ENCODE measurements at places on chromosomes 2 and 18.

- no peak for DNase-seq
Measured at GRCh38 chr2:180655393-180655792, 325.0 kb upstream of the UBE2E3 start.

DNA sequence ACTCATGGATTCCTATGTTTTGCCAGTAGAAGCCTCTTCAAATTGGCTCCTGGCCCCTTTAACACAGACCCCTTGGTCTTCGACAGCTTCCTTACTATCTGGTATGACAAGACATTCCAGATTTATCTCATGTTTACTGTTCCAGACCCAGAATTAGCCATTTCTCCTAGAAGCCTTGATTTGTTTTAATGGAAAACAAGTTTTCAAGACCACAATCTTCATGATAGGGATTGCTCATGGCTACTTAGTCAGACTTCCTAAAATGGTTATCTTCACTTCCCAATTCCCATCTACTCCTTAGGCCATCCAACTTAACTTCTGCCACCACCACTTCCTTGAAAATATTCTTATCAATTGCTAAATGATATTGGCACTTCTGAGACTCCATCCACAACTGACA lies 63.2 kb downstream of the TTC32 start:
- no peak for DNase-seq

- no peak for DNase-seq
Measured at GRCh38 chr2:12035029-12035720, 288.7 kb downstream of the LPIN1 start.

- no peak for DNase-seq
Measured at GRCh38 chr2:54598347-54599325, 124.8 kb upstream of the EML6 start.

- no peak for DNase-seq
Measured at GRCh38 chr2:218285604-218286003, 6.7 kb downstream of the TMBIM1 start.

DNA sequence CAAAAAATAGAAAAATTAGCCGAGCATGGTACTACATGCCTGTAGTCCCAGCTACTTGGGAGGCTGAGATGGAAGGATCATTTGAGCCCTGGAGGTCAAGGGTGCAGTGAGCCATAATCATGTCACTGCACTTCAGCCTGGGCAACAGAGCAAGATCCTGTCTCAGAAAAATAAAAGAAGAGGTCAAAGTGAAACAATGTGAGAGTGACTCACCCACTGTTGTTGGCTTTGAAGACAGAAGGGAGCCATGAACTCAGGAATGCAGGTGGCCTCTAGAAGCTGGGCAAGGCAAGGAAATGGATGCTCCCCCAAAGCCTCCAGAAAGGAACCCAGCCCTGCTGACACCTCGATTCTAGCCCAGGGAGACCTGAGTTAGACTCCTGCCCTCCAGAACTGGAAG lies 3.7 kb upstream of the TMEM214 start:
- no peak for DNase-seq

- no peak for DNase-seq
Measured at GRCh38 chr2:64134813-64135212, 9.4 kb downstream of the PELI1 start.

GRCh38 chr2:71045865-71046548 lies 22.4 kb upstream of the NAGK start:
- no peak for DNase-seq

DNA sequence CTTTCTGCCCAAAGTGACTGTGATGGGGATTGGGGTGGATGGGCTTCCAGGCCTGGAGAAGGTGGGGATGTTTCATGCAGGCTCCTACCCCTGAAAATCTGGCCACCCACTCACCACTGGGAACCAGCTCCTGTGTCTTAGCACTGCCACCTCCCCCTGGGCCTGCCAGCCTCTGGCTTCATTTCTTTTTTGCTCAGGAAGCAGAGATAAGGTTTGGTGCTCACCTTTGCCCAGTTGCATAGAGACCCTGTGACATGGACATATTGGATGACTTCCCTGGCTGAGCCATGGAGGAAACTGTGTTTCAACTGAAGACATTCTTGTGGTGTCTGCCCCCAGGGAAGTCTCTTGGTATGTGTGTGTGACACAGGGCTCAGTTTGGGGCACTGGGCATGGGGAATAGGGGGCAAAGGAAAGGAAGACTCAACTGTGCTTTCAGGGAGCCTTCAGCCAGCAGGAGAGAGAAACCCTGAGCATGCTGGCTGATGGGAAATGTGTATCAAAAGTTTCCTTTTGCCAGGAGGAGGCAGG lies 16.7 kb downstream of the CTIF start:
- no peak for DNase-seq

DNA sequence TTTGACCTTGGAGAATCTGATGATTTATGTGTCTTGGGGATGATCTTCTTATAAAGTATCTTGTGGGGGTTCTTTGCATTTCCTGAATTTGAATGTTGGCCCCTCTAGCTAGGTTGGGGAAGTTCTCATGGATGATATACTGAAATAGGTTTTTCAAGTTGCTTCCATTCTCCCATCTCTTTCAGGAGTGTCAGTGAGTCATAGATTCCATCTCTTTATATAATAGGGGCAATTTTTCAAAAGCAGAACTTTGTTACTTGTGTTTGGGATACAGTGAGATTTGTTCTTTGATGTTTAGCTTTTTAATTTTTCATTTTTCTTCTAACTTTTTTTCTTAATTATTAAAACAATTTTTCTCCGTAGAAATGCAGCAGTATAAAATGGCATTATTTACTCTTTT lies 19.4 kb downstream of the TMEM87B start:
- no peak for DNase-seq

GRCh38 chr18:39365836-39366485 lies 1800.4 kb upstream of the CELF4 start:
- DNase-seq: no peak

DNA sequence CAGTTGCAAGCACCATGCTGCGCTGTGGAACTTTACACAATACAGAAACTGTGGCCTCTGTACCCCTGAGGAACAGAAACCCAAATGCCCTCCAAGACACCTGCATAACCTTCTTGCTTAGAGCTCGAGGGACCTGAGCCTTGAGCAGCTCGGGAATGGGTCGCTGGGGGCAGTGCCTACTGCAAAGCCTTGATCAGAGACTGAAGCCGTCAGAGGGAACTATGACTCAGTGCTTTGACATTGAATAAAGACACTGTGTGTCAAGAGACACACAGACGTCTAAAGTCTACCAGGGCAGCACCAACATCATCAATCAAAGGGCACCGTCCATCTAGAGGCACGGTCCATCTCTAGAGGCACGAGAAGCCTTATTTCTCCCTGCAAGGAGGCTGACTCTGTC lies 30.6 kb downstream of the GPR45 start:
- no peak for DNase-seq

- no peak for DNase-seq
Measured at GRCh38 chr2:64439194-64439593, 14.8 kb upstream of the LGALSL start.

DNA sequence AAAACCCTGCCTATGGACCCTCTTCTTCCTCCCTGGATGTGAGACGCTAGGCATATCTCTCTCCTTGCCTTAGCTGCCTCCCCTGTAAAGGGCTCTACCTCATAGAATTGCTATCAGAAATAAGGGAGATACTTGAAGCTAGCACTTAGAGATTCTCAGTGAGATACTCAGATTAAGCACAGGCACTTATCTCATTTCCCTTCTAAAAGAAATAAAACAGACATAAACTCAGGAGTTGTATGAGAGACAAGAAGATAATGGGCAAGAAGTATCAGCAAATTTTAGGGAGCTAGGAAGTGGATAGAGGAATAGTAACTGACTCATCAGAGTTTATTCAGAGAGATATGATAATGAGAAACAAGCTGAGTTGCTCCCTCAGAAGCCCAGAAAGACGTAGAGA lies 131.0 kb downstream of the SP3 start:
- no peak for DNase-seq

GRCh38 chr2:118994778-118995177 lies 52.8 kb downstream of the MARCO start:
- no peak for DNase-seq

DNA sequence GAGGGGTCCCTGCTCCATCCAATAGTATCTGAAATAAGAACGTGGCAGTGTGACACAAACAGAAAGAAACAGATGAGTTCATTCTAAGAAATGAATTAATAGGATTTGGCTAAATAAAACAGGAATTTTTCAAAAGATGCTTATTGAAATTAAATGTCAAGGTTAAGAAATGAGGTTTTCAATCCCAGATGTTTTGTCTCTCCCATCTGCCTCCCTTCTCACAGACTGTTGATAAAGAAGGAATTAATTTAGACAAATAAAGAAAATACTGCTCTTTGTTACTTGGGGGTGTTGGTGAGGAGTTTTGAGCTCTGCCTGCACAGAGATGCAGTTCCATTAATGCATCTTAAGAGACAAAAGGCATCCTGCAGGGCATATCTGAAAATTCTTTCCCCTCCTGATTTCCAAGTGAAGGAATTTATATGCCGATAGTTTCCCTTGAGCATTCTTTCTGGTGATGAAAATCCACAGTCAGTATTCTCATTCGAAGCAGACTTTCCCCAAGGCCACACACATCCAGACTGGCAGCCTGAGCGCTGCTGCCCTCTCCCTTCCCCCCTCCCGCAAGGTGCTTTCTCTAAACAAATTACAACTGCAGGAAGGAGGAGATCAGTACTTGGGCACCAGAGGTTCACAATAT lies 385.4 kb upstream of the RND3 start:
- DNase-seq: no peak

- no peak for DNase-seq
Measured at GRCh38 chr18:69974365-69974764, 26.7 kb upstream of the CD226 start.

GRCh38 chr2:186195696-186196095 lies 290.4 kb upstream of the ZC3H15 start:
- no peak for DNase-seq

DNA sequence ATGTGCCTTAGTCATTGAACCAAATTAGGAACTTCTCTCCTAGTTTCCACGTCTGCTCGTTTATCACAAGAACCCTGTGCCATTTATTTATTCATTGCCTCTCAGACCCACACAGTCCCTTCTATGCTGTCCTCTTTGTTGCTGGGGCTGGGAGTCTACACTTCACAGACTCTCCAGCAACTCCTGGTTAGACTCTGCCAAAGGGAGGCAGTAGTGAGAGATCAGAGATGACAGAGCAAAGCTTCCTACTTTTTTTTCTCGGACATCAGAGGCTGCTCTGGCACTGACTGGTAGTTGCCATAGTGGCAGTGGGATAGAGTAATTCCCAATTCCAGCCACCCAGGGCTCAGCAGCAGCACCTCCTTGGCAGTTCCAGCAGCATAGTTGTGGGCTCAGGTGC lies 277.5 kb downstream of the BCL11A start:
- DNase-seq: no peak

DNA sequence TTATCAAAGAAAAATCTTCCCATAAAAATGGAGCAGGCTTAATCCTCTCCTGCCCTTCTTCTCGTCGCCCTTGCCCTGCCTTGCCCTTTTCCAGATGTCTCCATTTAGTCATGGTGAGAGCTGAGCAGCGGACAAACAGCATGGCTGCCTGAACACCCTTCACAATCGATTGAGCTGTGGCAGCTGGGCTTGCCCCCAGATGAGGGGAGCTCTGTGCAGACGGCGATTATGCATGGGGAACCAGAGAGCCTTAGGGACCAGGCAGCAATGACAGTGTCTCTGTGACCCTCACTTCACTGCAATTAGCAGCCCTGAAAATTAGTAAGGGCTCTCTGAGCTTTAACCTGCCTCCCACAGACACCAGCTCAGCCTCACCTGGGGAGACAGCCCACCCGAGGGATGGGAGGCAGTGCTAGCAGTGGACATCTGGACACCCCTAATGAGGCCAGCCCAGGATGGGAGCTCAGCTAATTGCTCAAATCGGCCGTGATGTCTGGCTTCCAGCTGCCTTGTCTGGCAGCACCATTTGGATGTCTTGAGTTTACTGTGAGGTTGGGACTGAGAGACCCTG lies 365.7 kb downstream of the TNS1 start:
- DNase-seq: no peak

DNA sequence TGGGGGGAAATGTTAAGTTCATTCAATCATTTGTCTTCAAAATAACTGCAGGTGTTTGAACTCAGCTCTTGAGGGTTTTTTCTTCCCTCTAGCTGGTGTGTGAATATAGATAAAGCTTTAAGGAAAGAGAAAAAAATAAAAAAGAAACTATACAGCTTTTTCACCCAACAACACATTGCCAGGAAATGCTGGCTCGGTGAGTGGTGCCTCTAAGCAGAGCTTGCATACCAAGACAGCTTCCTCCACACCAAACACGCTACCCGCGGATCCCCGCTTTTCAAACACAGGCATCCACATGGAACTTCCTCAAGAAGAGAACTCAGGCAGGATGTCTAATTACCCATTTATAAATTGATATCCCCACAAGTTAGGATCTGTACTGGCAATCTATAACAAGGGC lies 69.8 kb upstream of the TANK start:
- DNase-seq: no peak

DNA sequence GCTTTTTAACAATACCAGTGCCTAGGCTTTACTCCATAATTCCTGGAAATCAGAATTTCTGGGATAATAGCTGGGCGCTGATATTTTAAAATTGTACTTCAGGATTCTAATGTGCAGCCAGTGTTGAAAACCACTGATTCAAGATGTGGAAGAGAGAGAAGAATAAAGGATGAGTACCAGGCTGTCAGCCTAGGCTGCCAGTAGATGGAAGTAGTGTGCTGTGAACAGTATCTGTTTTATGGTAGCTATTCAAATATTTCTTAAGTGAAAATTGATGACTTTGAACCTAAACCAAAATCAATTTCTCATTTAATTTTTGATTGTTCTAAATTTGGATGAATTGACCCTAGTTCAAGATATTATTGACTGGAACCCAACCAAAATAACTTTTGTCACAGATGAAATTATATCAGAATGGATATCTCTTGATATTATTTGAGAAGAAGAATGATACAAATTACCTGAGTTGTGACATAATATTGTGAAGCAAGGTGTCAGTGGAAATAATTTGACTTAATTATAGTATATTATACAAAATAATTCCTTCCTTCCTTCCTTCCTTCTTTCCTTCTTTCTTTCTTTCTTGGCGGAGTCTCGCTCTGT lies 88.0 kb downstream of the COMMD1 start:
- no peak for DNase-seq

GRCh38 chr18:76953583-76954233 lies 131.4 kb downstream of the ZNF236 start:
- no peak for DNase-seq

GRCh38 chr2:66435549-66435875 lies 587 bp downstream of the MEIS1 start:
- DNase-seq: no peak

GRCh38 chr2:16416651-16417050 lies 249.0 kb downstream of the CYRIA start:
- DNase-seq: no peak

DNA sequence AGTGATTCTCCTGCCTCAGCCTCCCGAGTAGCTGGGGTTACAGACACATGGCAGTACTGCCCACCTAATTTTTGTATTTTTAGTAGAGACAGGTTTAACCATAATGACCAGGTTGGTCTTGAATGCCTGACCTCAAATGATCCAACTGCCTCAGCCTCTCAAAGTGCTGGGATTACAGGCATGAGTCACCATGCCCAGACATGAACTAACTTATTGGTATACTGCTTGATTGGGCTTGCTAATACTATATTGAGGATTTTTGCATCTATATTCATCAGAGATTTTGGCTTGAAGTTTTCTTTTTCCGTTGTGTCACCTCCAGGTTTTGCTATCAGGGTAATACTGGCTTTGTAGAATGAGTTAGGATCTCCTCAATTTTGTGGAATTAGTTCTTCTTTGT lies 706.1 kb upstream of the HS6ST1 start:
- no peak for DNase-seq
